Neural progenitor cell (in vitro differentiated cells): ENCODE measurements at places on chromosomes 5 and 9. TPM values are rescaled to one million over a fixed set of nuclear protein-coding genes. Genes with fewer than 3 reads are reported as not detected.
A peak's percentile ranks its signal among the peaks of the same experiment; 100 is the strongest.

FOXD4L4 gene
- 0.15 TPM in 1 of 2 replicates, not detected in the other for total RNA-seq

TTC39B gene
- total RNA-seq = 4.1 TPM in 2 replicates

PCDHA12 gene
- 3.4 and 5.9 TPM in 2 replicates for total RNA-seq

OGN gene
- not detected in 2 replicates for total RNA-seq

NTNG2 gene
- 1.0 and 1.2 TPM in 2 replicates for total RNA-seq

DNA sequence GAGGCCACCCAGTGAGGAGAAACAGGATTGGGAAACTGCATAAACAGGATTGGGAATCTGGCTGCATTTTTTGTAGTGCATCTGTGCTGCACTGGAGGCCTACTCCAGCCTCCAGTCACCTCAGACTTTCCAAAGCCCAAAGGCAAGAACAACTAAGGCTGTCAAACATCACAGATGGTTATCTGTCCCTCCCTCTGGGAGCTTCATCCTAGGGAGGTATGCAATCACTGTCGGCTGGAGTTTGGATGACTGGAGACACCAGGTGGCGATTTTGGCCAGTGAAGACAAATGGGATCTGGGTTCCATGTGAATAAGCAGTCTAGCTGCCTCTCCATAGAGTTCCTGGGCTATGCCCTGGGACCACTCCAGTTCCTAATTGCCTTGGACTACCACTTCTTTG lies 9.3 kb upstream of the SPINK13 start:
- no peak for DNase-seq

DNA sequence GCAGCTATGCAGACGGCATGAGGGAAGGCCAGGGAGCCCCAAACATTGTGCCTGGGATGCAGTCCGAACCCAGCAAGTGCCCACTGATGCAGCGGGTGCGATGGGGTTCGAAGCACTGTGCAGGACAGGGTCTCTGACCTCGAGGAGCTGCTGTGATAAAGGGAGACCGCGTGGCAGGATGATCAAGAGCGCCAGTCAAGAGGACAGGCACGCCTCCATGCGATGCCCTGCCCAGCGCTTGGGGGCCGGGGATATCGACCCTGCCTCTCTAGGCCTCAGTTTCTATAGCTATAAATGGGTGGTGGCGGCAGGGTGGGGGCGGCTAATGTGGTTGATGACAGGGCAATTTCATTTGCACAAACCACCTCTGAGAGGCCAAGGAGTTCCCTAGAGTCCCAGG lies 84.7 kb upstream of the BARHL1 start:
- DNase-seq = no peak

- no peak for DNase-seq
Measured at GRCh38 chr5:154278908-154279307, 88.4 kb downstream of the GALNT10 start.

GRCh38 chr5:36900283-36900682 lies 23.7 kb downstream of the NIPBL start:
- DNase-seq = no peak

GRCh38 chr5:100667161-100667630 lies 132.0 kb downstream of the FAM174A start:
- no peak for DNase-seq

DNA sequence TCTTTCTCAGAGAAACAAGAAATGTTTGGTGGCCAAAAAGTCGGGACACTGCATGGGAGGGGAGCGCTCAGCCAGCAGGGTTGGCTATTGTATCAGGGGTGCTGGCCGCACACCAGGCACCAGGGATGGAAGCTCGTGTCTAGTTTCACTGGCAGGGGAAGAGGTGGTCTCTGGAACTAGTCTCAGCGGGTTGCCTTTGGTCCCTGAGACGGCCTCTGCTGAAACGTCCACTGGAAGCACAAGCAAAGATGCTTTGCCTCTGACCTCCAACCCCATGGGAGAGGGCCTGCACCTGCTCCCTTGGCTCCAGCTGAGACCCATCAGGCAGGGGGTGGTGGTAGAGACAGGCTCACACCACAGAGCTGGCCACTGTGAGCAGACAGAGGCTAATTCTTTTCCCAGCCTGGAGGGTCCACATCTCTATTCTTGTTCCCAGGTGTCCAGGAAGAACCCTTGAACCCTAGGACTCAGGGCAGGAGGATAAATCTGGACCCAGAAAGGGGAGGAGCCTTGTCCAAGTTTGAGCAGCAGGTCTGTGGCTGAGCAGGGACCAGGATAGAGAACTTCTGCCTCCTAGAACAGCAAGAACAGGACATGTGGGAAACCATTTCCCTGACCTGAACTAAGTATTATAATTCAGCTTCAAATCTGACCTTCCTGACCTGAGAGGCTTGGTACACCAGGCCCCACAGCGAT lies 102.6 kb downstream of the RGS3 start:
- DNase-seq = no peak

GRCh38 chr9:61673664-61674381 lies 484.0 kb downstream of the SPATA31A7 start:
- DNase-seq = no peak

- no peak for DNase-seq
Measured at GRCh38 chr5:143224672-143225071, 178.8 kb downstream of the NR3C1 start.

- DNase-seq = peak; percentile 47
Measured at GRCh38 chr9:110109333-110110092, 98.4 kb downstream of the C9orf152 start.
